Naive thymus-derived CD4-positive, alpha-beta T cell (primary cell): ENCODE measurements at places on chromosomes 13 and 19.
A peak's percentile ranks its signal among the peaks of the same experiment; 100 is the strongest.

DNA sequence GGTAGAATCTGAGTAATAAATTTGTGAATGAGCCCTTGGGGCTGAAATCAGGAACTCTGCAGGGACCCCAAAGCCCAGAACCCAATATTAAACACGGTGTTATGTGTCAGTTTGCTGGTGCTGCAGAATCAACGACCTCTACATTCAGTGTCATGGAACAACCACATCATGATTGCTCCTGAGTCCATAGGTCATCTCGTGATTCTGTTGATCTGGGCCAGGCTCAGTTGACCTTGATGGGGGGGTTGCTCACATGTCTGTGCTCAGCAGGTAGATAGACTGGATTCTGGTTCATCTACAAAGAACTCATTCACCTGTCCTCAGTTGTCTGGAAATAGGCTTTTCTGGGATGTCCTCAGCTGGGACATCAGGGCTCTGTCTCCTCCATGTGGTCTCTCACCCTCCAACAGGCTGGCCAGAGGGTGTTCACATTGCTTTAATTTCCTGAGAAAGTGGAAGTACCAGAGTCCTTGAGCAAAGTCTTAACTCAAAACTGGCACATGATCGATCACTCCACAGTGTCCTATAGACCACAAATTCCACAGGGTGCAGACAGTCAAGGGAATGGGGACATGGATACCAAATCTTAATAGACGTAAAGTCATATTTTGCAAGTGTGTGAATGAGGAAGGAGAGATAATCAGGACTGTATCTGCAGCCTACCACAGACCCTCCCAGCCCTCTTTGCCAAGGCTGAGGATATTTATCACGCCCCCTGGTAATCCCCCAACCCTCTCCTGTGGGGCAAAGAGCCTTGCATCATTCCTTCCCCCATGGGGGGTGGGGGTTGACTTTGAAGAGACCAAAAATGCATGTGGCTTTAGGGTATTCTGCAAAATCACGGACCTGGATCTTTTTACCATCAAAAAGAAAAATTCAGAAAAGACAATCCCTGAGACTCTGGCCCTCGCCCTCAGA is 39.3 kb upstream of the IGFL1 start:
- no peak for DNase-seq
- no peaks in the 10 kb centered on the region for H3K4me1 ChIP-seq
- H3K27me3 ChIP-seq, result peaks cover 2% of the 10 kb centered on the region
- H3K4me3 ChIP-seq, result no peak overlapping the region

- H3K27ac ChIP-seq, result no peak overlapping the region
- H3K27me3 ChIP-seq, result no peaks in the 10 kb centered on the region
- peak overlapping the region; percentile 58 for H3K4me3 ChIP-seq
These were observed 943 bp downstream of the GJB6 start for GRCh38 chr13:20230913-20231838.

DNA sequence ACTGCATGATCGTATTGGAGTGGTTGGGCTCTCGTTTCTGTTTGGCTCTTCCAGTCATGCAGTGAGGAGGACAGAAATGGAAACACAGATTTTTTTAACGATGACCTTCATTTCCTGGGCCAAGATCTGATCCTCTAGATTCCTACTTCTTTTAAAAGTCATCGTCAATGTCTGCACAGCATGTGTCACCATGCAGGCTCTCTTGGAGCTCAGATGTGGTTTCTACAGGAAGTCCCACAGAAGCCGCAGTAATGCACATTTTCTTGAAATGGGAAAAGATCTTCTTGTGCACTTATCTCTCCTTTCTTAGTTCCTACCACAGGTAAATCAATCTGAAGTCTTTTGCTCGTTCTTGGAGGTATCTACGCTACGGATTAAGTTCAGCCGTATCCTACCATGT is 626.9 kb downstream of the EFNB2 start:
- no peaks in the 10 kb centered on the region for H3K36me3 ChIP-seq
- H3K27me3 ChIP-seq, result no peaks in the 10 kb centered on the region
- H3K4me3 ChIP-seq, result no peak overlapping the region
- H3K27ac ChIP-seq, result no peak overlapping the region

DNA sequence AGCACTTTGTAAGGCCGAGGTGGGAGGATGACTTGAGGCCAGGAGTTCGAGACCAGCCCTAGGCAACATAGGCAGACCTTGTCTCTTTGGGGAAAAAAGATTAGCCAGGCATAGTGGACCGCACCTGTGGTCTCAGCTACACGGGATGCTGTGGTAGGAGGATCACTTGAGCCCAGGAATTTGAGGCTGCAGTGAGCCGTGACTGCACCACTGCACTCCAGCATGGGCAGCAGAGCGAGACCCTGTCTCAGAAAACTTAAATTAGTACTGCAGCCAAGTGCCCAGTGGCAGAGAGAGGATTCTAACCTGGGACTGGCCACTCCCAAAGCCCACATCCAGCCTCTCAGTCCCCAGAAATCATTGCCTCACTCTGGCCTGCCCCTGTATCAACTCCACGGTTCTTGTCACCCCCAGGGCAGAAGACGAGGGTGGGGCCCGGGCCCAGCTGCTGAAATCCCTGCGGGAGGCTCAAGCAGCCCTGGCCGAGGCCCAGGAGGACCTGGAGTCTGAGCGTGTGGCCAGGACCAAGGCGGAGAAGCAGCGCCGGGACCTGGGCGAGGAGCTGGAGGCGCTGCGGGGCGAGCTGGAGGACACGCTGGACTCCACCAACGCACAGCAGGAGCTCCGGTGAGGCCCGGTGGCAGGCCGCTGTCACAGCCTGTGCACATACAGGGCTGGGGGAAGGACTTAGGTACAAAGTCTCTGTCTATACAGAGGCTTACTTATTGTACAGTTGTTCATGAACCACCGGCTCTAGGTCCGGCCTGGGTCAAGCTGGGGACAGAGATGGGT is 53.4 kb downstream of the KCNC3 start:
- no peak for DNase-seq
- H3K4me3 ChIP-seq, result no peak overlapping the region
- H3K4me1 ChIP-seq, result no peaks in the 10 kb centered on the region

DNA sequence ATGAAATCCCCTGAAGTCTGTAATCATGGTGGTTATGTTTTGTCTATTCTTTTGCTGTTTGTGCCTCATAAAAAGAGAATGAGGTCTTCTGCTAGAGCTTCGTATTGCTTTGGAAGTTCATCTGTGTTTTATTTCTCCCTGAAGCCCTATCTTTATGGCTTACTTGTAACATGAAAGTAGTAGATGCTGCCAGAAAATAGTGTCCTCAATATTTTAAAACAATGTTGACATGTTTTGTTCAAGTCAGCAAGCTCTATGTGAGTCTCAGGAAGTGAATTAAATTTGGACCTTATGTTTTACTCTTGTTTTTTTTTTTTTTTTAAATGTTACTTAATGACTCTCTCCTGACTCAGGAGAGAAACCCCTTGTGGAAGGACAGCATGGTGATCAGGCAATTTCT is 130.5 kb downstream of the B3GLCT start:
- H3K4me1 ChIP-seq, result no peaks in the 10 kb centered on the region
- H3K36me3 ChIP-seq, result peaks cover 8% of the 10 kb centered on the region
- H3K4me3 ChIP-seq, result no peak overlapping the region
- no peak overlapping the region for H3K27ac ChIP-seq
- DNase-seq, result no peak

DNA sequence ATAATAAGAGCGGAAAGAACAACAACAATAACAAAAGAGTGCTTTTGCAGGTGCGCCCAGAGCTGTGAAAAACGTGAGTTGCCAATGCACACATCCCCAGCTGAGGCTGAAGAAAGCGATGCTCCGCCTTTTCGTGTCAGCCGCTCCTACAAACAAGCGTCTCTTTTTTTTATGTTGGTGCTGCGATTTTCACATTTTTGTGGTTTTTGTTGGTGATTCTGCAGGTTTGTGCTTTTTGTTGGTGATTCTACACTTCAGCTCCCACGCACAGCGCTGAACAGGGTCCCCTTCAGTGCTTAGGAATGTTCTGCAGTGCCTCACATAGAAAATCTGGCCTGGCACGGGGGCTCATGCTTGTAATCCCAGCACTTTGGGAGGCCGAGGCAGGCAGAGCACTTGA is 7.3 kb upstream of the SBK3 start:
- no peak overlapping the region for H3K4me3 ChIP-seq
- no peaks in the 10 kb centered on the region for H3K27me3 ChIP-seq
- DNase-seq, result no peak
- no peaks in the 10 kb centered on the region for H3K4me1 ChIP-seq
- no peaks in the 10 kb centered on the region for H3K36me3 ChIP-seq

GRCh38 chr19:39474139-39474620 is 6.5 kb upstream of the TIMM50 start:
- H3K27me3 ChIP-seq, result no peaks in the 10 kb centered on the region
- peak; percentile 64 for DNase-seq
- H3K4me1 ChIP-seq, result no peaks in the 10 kb centered on the region
- H3K36me3 ChIP-seq, result peaks cover 27% of the 10 kb centered on the region
- H3K27ac ChIP-seq, result no peak overlapping the region

GRCh38 chr13:35475960-35476943 is at the start of gene MAB21L1:
Gene MAB21L1 (minus strand): TSS chr13:35476689. CDS start chr13:35476138, 551 bp downstream.
- no peaks in the 10 kb centered on the region for H3K36me3 ChIP-seq
- DNase-seq, result no peak
- H3K4me3 ChIP-seq, result peak within 1 kb of the TSS; percentile 28
- H3K27me3 ChIP-seq, result peaks cover 41% of the 10 kb centered on the region
- no peaks in the 10 kb centered on the region for H3K4me1 ChIP-seq
- no peak within 1 kb of the TSS for H3K27ac ChIP-seq

DNA sequence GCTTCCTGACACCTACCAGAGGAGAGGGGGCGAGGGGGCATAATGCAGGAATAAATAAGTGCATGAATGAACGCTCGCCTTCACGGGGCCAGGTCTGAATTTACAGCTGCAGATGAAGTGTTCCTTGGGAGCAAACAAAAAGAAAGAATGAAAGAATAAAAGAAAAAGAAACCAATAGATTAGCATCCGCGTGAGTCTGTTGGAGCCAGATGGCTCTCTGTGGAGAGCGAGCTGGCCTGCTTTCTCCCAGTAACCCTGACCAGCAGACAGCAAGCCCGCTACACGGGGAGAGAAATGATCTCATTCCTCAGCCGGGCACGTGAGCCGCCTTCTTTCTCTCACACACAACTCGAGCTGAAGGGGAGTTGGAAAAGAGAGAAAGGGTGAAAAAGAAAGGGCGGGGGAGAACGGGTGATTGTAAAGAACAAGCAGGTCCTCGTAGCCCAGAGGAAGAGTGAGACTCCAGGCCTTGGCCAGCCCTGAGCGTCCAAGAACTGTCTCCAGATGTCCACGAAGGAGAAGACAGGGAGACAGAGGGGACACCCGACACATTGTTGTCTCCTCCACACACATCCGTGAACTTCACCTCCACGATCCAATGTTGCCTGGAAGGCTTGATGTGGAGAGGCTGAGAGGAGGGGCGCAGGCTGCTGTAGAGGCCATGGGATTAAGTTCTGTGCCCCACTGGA is 81.4 kb downstream of the RNASEH2B start:
- H3K36me3 ChIP-seq, result no peaks in the 10 kb centered on the region
- no peak overlapping the region for H3K27ac ChIP-seq
- no peak overlapping the region for H3K4me3 ChIP-seq

DNA sequence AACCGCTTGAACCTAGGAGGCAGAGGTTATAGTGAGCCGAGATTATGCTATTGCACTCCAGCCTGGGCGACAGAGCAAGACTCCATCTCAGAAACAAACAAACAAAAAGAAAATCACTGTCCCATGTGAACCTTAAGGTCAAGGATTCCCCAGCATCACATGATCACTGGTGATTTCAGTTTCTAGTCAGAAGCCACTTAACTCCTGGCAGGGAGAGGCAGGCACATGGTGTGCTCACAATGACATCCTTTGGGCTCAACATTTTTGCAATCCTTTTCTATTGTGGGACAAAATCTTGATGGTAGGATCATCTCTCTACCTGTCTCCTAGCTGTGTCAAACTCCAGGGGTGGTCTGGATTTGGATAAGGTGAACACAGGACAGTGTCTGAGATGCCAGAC is 12.1 kb downstream of the AKAP8 start:
- peaks cover 33% of the 10 kb centered on the region for H3K36me3 ChIP-seq
- no peak overlapping the region for H3K4me3 ChIP-seq

GRCh38 chr13:83220241-83220640 is 662.0 kb downstream of the SLITRK1 start:
- H3K4me3 ChIP-seq, result no peak overlapping the region
- H3K4me1 ChIP-seq, result no peaks in the 10 kb centered on the region
- no peak for DNase-seq
- no peak overlapping the region for H3K27ac ChIP-seq
- no peaks in the 10 kb centered on the region for H3K27me3 ChIP-seq
- H3K36me3 ChIP-seq, result no peaks in the 10 kb centered on the region

GRCh38 chr19:33298146-33298911 is 4.0 kb downstream of the CEBPA start:
- no peak for DNase-seq
- H3K27me3 ChIP-seq, result no peaks in the 10 kb centered on the region
- no peak overlapping the region for H3K4me3 ChIP-seq
- H3K36me3 ChIP-seq, result no peaks in the 10 kb centered on the region

DNA sequence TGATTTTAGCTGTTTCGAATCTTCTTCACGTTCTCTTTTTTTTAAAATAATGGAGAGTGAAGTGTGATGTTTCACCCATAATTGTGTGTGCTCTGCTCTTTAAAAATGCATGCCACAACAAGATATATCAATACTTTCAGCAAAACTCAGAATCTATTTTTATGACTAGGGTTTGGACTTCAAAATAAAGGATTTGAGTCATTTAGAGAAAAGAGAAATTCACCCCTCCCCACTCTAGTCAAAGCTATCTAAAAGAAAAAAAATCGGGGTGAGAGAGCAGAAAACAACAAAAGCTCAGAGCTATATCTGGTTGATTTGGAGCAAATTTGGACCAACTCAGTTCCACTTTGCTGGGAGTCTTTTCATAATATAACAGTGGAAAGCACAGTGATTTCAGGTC is 244.5 kb downstream of the DNAJC15 start:
- H3K4me1 ChIP-seq, result no peaks in the 10 kb centered on the region
- no peak overlapping the region for H3K27ac ChIP-seq

- no peaks in the 10 kb centered on the region for H3K36me3 ChIP-seq
- no peaks in the 10 kb centered on the region for H3K27me3 ChIP-seq
- no peak for DNase-seq
- no peaks in the 10 kb centered on the region for H3K4me1 ChIP-seq
- no peak overlapping the region for H3K27ac ChIP-seq
These were observed 47.9 kb downstream of the RUBCNL start for GRCh38 chr13:46339035-46339666.

DNA sequence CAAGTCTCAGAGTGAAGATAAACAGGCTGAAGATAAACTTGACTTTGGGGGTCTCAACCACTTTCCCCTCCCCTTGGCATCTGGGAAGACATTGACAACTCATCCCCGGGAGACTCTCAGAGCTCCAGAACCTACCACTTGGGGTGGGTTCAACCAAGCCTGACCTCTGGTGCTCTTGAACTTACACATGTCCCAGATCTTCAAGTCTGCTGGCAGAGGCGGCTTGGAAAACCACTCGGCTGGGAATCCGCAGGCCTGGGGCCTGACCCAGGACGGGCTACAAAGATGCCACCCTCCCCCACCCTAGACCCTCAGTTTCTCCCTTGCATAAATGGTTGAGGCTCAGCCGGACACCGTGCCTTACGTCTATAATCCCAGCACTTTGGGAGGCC is 512 bp downstream of the LRRC8E start:
- no peaks in the 10 kb centered on the region for H3K4me1 ChIP-seq
- no peak overlapping the region for H3K4me3 ChIP-seq
- no peak overlapping the region for H3K27ac ChIP-seq
- H3K36me3 ChIP-seq, result no peaks in the 10 kb centered on the region
- DNase-seq, result no peak
- H3K27me3 ChIP-seq, result peaks cover 3% of the 10 kb centered on the region

- H3K4me3 ChIP-seq, result no peak overlapping the region
- no peak overlapping the region for H3K27ac ChIP-seq
- no peaks in the 10 kb centered on the region for H3K27me3 ChIP-seq
- no peaks in the 10 kb centered on the region for H3K36me3 ChIP-seq
- DNase-seq, result no peak
These were observed 296.7 kb upstream of the DACH1 start for GRCh38 chr13:72163678-72164077.
